ENCODE measurements at places on chromosomes 7 and 10. TPM values are rescaled to one million over a fixed set of nuclear protein-coding genes. Genes with fewer than 3 reads are reported as not detected.

The TMEM270 gene
- total RNA-seq = not detected

The MCM10 gene
- total RNA-seq = 6.0 TPM

The ATXN7L1 gene
- total RNA-seq = 11.3 TPM

The DLX5 gene
- total RNA-seq = not detected

The CHST12 gene
- 6.3 TPM for total RNA-seq

The ERVW-1 gene
- not detected for total RNA-seq

The TCTN3 gene
- total RNA-seq = 56.6 TPM

The SLC35G1 gene
- 6.0 TPM for total RNA-seq

The HOXA5 gene
- 16.7 TPM for total RNA-seq

The PRF1 gene
- not detected for total RNA-seq

The PLEKHS1 gene
- under 0.01 TPM for total RNA-seq

The SLC26A5 gene
- not detected for total RNA-seq

The MPLKIP gene
- 17.3 TPM for total RNA-seq

The VAX1 gene
- not detected for total RNA-seq

The GLI3 gene
- total RNA-seq = 6.9 TPM

The TWNK gene
- 2.9 TPM for total RNA-seq

The SPDYE11 gene
- under 0.01 TPM for total RNA-seq

The OLAH gene
- total RNA-seq = not detected

The JCAD gene
- total RNA-seq = 2.0 TPM

The LRRC61 gene
- 3.3 TPM for total RNA-seq

The ZNF438 gene
- 5.3 TPM for total RNA-seq

The PPP1R9A gene
- total RNA-seq = 1.7 TPM

The SPDYE2B gene
- total RNA-seq = not detected

The PRRT4 gene
- total RNA-seq = not detected

The HTR7 gene
- total RNA-seq = 0.83 TPM

The PRLHR gene
- not detected for total RNA-seq

The ADRB1 gene
- under 0.01 TPM for total RNA-seq

The DYDC1 gene
- total RNA-seq = not detected

The AGK gene
- total RNA-seq = 31.0 TPM

The CACNA2D1 gene
- 54.1 TPM for total RNA-seq

The NKX2-3 gene
- total RNA-seq = not detected

The HSPA12A gene
- total RNA-seq = 9.0 TPM

The PPA1 gene
- total RNA-seq = 248 TPM

The NRCAM gene
- total RNA-seq = 0.50 TPM

The FKBP6 gene
- not detected for total RNA-seq

The AOAH gene
- total RNA-seq = not detected

The NKX1-2 gene
- total RNA-seq = under 0.01 TPM

The SPACDR gene
- total RNA-seq = 2.6 TPM

The CNPY1 gene
- total RNA-seq = not detected

The ASB10 gene
- total RNA-seq = not detected

The SPOCK2 gene
- total RNA-seq = 0.83 TPM

The TSPAN13 gene
- total RNA-seq = 3.0 TPM

The OR13A1 gene
- not detected for total RNA-seq

The WASHC2A gene
- total RNA-seq = 65.5 TPM

The TEX36 gene
- total RNA-seq = not detected

The AZGP1 gene
- not detected for total RNA-seq

Measured in smooth muscle cell of trachea (primary cell).